Activated T-helper 1 cell treated with anti-CD3 and anti-CD28 coated beads, Interleukin-2, amount 50 U/mL, for 16 hours (primary cell): ENCODE measurements at places on chromosomes 4 and X.

DNA sequence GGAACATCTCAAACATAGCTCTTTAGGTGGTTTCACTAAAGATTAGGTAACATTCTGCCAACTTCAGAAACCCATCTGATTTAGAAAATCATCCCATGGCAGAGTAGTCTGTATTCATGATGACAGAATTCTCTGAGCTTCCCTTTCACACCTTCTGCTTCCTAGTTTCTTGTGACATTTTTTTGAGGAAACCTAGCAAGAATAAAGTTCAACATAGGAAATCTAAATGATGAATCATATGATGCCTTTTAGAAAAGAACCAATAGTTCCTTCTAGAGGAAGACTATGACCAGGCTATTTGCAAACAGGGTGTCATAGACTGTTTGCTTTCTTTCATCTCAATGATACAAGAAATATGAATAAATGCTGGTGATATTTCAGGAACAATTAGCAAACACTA is 49.8 kb upstream of the CAMK2D start:
- DNase-seq: no peak

DNA sequence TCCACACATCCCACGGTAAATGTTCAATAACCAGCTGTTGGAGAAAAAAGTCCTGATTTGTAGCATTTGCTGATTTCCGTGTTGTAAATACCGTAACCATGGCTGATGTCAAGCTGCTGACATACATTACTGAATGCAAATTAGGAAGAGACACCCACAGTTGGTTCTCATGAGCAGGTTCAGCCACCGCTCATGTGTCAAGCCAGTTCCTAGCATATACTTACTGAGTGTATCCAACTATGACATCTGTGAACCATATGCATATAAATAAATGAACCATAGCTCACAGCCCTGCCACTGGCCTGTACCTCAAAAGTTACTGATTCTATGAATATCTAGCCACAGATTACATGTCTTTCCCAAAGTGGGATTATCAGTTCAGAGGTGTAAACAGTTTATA is 29.5 kb downstream of the FHDC1 start:
- no peak for DNase-seq

- no peak for DNase-seq
Observed at GRCh38 chrX:120205816-120206753, 44.5 kb upstream of the ZBTB33 start.

- DNase-seq: no peak
Observed at GRCh38 chr4:165715989-165716388, 157.0 kb upstream of the TLL1 start.

- no peak for DNase-seq
Observed at GRCh38 chrX:16023790-16024734, 99.3 kb upstream of the GRPR start.

DNA sequence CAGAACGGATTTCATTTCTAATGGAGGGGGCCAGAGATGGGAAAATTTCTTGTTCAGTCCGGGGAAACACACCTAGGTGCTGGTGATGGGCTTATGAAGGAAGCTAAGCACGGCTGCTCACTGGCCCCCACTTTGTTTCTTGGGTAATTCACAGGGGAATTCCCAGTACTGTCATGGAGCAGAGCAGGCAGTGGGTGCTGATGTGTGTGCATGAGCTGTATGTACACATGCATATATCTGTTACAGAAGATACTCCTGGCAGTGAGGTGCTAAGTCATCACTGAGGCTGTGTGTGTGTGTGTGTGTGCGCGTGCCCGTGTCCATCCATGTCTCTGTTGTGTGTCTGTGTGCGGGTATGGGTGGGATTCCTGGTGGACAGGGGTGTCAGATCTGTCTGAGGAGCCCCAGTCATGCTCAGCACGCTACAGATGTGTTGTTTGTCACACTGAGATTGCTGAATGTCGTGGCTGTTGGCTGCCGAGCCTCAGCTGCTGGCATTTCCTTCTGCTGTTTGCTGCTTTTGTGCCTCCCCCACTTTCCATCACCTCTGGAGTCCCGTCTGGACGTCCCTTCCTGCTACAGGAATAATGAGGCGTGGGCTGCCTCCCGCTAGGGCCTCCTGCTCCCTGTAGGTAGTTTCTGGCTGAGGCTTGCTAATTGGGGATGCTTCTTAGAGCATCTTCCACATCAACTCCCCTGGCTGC is 53.3 kb downstream of the JADE1 start:
- no peak for DNase-seq

DNA sequence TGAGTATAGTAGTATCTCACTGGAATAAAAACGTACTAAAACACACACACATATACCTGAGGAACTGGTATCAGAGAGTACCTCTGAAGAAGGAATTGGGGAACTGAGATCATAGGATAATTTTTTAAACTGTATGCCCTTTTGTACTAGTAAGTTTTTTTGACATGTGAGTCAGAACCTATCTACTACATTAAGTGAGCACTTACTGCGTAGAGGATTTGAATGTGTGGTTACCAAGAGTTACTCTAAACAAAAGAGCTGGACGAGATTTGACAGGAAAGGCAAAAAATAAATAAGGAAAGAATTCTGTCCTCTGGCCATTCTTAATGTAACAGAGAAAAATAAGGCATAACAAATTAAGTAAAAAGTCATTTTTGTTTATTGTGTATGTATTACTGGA is 546.5 kb upstream of the FAT1 start:
- DNase-seq: no peak

DNA sequence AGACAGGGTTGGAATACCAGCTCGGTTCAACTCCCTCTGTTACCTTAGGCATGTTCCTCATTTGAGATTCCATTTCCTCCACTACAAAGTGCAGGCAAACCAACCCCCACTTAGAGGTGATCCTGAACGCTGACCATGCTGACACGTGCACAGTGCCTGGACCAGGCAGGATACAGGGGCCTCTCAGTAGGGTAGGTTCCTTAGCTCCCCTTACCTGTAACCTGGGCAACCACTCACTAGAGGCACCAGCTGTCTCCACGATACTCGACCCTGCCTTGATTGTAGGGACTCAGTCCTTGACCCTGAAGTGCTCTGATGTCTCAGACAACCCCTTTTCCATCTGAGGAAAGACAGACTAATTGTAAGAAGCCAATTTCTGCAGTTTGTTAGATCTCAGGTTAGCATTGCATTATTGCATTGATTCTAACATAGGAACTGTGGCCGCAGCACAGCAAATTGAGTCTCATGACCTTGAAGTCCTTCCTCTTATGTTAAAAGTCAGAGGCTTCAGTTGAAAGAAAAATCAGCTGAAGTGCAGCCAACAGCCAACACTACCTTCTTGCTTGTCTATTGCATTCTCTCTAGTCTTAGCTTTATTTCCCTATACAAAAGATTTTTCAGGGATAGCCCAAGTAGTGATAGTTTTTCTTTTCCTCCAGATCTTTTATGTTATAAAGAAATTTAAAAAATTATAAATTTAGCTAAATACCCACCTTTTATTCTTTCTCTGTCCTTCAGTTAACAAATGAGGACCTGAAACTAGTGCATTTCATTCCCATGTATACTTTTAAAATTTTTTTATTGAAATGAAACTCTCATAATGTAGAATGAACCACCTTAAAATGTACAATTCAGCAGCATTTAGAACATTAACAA is 11.2 kb upstream of the C1QTNF7 start:
- DNase-seq: no peak

GRCh38 chr4:125827696-125828052 is 512.9 kb downstream of the FAT4 start:
- no peak for DNase-seq

DNA sequence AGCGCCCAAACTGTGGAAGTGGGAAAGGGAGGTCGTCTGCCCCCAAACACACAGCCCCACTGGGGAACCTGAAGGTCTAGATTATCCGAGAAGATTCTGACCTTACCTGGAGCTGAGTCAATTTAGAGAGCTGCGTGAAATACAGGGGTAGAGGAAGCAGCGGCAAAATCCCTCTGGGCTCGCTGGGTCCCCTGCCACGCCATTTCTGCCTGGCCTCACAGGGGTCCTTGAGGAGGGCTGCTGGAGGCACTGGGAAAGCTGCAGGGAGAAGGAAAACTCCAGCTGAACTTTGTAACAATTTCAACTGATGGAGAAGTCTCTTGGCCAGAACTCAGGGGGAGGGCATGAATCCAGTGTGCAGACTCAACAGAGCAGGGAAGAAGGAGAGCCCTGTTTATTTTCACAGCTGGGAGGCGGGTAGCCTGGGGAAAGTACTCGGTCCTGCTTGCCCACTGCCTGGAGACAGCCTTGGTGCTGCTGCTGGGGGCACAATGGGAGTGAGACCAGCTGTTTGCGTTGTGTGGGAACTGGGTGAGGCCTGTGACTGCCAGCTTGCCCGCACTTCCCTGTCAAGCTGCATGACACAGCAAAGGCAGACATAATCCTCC is 93.2 kb upstream of the MAPK10 start:
- no peak for DNase-seq

- DNase-seq: no peak
Observed at GRCh38 chrX:20244931-20245330, 21.8 kb downstream of the RPS6KA3 start.

GRCh38 chr4:24794051-24794450 is 1.3 kb upstream of the SOD3 start:
- no peak for DNase-seq

DNA sequence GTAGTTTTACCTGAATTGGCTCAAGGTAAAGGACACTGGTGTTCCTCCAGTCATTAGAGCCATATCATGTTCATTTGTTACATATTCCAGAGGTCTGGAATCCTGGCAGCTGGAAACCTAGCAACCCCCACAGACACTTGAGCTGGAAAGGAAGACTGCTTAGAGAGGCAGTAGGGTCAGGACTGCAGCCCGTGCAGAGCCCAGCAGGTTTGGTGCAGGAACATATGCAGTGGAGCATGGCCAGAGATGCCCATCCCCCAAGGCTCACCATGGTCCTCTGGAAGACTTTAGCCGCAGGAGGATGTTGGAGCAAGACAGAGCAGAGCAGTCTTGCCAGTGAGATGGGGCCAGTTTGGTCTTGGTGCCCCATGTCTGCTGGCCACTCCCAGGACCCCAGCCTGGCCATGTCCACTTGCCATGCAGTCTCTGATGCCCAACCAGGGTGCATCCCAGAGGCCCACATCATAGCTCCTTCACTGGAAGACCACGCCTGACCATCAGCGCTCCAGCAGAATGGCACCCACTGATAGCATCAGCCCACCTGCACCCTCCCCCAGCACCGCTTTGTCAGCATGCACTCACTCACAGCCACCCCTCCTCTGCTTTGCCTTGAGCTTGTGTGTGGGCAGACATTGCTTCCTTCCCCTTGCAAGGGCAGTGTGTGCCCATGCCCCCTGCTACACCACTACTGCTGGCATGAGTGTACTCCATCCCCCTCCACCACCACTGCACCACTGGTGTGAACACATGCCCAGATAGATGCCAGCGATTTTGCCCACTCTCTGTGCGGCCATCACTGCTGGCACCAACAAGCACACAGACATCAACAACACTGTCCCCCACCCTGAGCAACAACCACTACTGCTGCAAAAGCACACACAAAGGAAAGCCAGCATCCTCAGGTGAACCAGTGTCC is 190.3 kb upstream of the SPOCK3 start:
- DNase-seq: no peak

GRCh38 chr4:48790561-48790960 is 10.5 kb upstream of the FRYL start:
- no peak for DNase-seq

GRCh38 chrX:28133763-28134162 is 152.5 kb upstream of the DCAF8L1 start:
- no peak for DNase-seq

- DNase-seq: no peak
Observed at GRCh38 chr4:124491361-124492145, 221.0 kb downstream of the ANKRD50 start.

- no peak for DNase-seq
Observed at GRCh38 chr4:94880956-94881355, 123.2 kb downstream of the BMPR1B start.

DNA sequence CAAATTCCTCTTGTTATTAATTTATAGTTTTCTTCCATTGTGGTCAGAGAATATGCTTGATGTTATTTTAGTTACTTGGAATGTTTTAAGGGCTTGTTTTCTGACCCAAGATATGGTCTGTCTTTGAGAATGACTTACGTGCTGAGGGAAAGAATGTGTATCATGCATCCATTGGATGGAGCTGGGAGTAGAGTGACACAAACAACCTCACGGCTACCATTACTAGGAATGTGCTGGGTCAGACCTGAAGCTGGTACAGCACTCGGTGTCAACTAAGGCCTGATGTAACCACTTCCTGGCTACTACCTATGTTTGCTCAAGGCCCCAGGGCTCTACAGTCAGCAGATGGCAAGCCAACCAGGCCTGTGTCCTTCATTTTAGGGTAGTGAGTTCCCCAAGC is 257.8 kb downstream of the FAT4 start:
- no peak for DNase-seq

DNA sequence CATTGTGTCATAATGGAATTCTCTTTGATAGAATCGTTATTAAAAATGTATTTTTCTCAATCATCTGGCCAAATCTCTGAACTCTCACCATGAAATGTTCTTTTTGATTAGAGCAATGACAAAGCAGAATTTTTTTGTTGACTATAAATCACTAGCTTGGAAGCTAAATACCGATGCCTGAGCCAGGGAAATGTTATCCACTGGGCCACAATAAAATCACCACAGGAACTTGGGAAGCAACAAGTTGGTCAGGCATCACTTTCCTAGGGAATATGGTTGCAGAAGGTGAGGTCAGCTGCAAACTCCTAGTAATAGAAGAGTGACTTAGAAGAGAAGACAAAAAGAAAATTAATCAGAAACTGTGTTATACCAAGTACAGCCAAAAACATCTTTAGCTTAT is 60.6 kb upstream of the CFAP47 start:
- no peak for DNase-seq

DNA sequence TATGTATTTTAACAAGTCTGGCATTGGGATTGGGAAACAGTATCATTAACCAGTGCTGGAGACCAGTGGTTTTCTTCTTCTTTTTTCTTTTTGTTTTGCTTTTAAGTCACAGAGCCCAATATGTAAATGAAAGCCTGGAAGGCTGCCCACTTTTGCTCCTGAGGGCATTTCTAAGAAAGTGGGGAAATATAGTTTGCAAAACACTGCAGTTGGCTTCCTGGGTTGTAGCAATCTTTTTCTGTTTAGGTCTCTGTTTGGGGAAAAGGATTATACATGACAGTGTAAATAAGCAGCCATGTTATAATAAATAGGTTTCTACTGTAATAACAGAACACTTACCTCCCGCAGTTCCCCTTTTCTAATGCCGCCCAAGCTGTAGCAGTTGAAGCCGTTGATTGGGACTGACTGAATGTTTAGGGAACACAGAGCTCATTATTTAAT is 105.5 kb downstream of the TMEM164 start:
- no peak for DNase-seq

- DNase-seq: no peak
Observed at GRCh38 chrX:139815771-139816170, 107.8 kb upstream of the MCF2 start.

- no peak for DNase-seq
Observed at GRCh38 chr4:154366956-154367355, 124.6 kb downstream of the DCHS2 start.

- DNase-seq: no peak
Observed at GRCh38 chr4:108087293-108087967, 81.3 kb downstream of the LEF1 start.

DNA sequence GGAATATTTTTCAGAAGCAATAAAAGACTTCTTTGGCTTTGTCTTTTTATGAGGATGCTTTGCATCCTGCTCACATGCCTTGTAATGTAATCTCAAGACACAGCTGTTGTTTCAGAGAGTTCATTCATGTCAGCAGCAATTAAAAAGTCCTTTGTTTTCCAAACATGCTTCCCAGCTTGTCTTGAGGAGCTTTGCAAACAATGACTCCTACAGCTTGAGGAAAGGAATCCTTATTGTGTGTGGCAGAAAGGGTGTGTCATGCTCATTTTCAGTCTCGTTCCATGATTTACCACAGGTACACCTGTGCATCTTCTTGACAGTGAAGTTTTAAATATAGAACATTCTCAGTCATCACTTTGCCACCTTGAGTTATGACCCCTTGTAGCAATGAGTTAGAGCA is 139.2 kb upstream of the AADAT start:
- no peak for DNase-seq
